ENCODE measurements at places on chromosomes 12 and 14. TPM values are rescaled to one million over a fixed set of nuclear protein-coding genes. Genes with fewer than 3 reads are reported as not detected.

AQP2 gene
- total RNA-seq, result not detected

TEX52 gene
- not detected for total RNA-seq

VRTN gene
- total RNA-seq, result not detected

TCL1B gene
- total RNA-seq, result not detected

FAIM2 gene
- not detected for total RNA-seq

GALNT6 gene
- total RNA-seq, result 42.5 TPM

PTPRQ gene
- not detected for total RNA-seq

NGB gene
- not detected for total RNA-seq

PLEKHD1 gene
- total RNA-seq, result not detected

NANOG gene
- under 0.01 TPM for total RNA-seq

ZNF219 gene
- total RNA-seq, result 34.0 TPM

RDH12 gene
- 11.7 TPM for total RNA-seq

FOXN4 gene
- not detected for total RNA-seq

KIF5A gene
- total RNA-seq, result 0.14 TPM

ACOT6 gene
- total RNA-seq, result 0.28 TPM

CRACR2A gene
- 0.78 TPM for total RNA-seq

MDGA2 gene
- total RNA-seq, result not detected

KLRB1 gene
- not detected for total RNA-seq

IL26 gene
- total RNA-seq, result not detected

GUCY2C gene
- not detected for total RNA-seq

NRL gene
- 1.5 TPM for total RNA-seq

RERG gene
- 0.28 TPM for total RNA-seq

SOS2 gene
- total RNA-seq, result 14.5 TPM

KITLG gene
- total RNA-seq, result 11.8 TPM

GLIPR1L1 gene
- not detected for total RNA-seq

KRT3 gene
- not detected for total RNA-seq

CYP27B1 gene
- 10.4 TPM for total RNA-seq

AMDHD1 gene
- total RNA-seq, result 0.07 TPM

BEST3 gene
- not detected for total RNA-seq

TMED8 gene
- total RNA-seq, result 6.3 TPM

SLC2A14 gene
- total RNA-seq, result 0.05 TPM

AKAP6 gene
- 1.7 TPM for total RNA-seq

RAD9B gene
- total RNA-seq, result 0.49 TPM

CPNE6 gene
- total RNA-seq, result not detected

SIRT4 gene
- total RNA-seq, result 1.5 TPM

PTPRO gene
- 0.21 TPM for total RNA-seq

CPSF6 gene
- total RNA-seq, result 31.4 TPM
